ENCODE measurements at places on chromosomes 4 and X.

- DNase-seq = no peak
Observed at GRCh38 chr4:159239629-159240028, 136.8 kb downstream of the RAPGEF2 start.

DNA sequence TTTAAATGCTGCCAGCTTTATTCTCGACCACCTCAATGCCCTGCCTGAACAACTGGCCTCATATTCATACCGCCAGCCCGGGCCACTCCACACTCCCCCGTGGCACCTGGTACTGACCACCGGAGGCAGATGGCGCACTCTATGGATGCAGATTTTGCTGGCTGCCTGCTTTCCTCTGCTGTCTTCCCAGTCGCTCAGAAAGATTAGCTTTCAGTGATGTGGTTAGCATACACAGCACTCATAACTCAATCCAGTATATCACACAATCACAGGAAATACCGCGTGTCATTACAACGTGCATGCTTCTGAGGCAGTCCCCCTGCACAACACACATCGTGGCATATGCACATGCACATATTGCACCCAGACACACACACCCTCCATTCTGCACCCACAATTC, 147.2 kb upstream of the BCOR start:
- no peak for DNase-seq

GRCh38 chrX:134821901-134822300, 163.6 kb upstream of the PLAC1 start:
- DNase-seq = no peak

- DNase-seq = no peak
Observed at GRCh38 chr4:5908876-5909427, 16.1 kb upstream of the CRMP1 start.

DNA sequence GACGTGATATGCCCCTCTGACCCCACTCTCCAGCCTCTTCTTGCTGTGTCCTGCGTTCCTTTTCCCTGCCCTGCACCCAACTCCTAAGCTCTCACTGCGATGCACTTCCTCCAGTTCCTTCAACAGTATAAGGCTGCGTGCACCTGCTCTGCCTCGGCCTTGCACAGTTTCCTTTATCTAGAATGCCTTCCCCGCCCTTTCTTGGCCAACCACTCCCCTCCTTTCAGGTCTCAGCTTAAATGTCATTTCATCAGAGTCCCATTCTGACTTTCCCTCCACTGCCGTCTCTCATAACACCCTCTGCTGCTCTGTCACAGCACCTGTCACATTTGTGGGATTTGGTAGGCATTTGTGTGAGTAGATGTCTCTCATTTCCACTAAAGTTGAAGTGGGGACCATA, 58.4 kb upstream of the NEIL3 start:
- no peak for DNase-seq

Data from NCI-H1436 treated with DMSO at 0.1 percent for 48 hours (cell line).